Caudate nucleus (tissue), 63 donors: ENCODE measurements at places on chromosomes 5 and 9.

DNA sequence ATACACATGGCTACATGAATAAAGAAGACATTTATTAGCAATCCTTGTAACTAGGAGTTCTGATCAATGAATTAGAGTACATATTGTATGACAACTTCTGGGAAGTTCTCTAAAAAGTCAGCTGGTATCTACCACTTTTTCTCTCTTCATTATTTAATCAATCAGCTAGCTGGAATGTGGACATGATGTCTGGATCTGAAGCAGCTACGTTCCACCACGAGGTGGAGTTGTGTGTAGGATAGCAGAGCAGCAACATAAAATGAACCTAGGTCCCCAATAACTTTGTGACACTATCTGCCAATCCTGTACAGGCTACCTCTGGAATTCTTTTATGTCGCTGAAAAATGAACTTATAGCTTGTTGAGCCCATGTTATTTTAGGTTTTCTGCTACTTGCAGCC, 32.9 kb upstream of the ENTREP1 start:
- no peak for DNase-seq

- no peak for DNase-seq
These were observed 470.7 kb upstream of the GRIN3A start for GRCh38 chr9:102209176-102209575.

- peak; percentile 37 for DNase-seq
These were observed 205.8 kb upstream of the IER5L start for GRCh38 chr9:129383561-129384490.

- no peak for DNase-seq
These were observed 105.8 kb downstream of the ADAMTS2 start for GRCh38 chr5:179239256-179240135.

DNA sequence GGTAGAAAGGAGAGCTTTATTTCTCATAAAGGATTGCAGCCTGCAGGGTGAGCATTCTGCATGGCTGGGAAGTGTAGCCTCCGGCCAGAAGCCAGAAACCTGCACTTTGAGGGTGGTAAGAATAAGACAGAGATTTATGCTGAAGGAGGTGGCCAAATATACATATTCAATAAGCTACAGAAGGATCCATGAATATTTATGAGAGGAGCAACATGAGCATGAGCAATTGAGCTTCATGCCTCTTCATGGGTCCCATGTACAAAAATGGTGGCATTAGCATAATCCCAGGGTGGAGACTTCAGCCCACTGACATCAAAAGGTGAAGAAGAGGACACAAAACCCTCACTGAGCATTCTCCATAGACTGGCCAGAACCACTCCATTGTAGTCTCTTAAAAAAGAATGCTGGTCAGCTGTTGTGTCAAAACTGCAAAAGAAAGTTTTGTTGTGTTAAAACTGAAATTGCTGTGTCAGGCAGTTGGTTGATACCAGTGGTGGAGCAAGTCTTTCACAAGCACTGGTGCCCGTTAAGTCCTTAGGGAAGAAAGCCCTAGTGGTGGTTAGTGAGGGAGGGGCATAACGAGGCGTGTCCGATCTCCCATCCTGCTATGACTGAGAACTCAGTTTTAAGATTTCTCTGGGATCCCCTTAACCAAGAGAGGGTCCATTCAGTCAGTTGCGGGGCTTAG, 160.8 kb upstream of the MAP1B start:
- no peak for DNase-seq

DNA sequence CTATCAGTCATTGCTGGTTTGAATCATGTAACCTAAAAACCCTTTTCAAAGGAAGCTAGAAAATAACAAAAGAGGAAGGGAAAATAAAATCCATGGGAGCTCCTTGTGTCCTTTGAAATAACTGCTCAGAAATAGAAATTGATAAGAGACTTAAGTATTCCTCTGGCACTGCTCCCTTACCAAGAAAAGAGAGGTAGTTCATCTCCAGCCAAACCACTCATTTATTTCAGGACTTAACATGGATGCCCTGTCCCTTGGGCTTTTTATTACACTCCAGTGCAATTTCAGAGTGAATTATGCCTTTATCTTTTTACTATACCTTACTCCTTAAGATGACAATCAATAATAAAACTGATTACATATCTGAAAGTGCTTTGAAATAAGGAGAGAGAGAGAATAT, 61.0 kb downstream of the MUSK start:
- DNase-seq, result no peak

GRCh38 chr5:95712347-95712958, 18.7 kb upstream of the RHOBTB3 start:
- no peak for DNase-seq

DNA sequence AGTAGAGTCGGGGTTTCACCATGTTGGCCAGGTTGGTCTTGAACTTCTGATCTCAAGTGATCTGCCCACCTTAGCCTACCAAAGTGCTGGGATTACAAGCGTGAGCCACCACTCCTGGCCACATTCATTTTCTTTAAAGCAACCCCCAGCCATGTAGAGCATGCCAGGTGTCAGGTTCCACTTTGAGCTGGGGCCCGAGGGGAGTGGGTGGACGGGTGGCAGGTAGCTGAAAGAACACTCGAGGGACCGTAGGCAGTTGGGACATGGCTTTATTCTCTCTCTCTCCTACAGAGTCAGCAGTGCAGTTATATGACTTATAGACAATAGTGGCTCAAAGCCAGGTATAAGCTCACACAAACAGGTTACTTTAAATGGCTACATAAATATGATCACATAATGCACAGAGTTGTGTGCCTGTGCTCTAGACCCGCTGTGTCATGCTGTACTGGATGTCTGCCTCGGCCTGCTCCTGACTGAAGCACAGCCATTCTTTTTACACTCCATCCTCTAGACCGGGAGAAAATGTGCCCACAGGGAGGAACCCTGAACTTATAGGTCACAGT, 60.5 kb upstream of the FAM120A start:
- no peak for DNase-seq

GRCh38 chr5:69224520-69224919, 10.2 kb upstream of the CDK7 start:
- DNase-seq, result no peak

GRCh38 chr5:130871346-130872086, 293.5 kb downstream of the HINT1 start:
- no peak for DNase-seq

DNA sequence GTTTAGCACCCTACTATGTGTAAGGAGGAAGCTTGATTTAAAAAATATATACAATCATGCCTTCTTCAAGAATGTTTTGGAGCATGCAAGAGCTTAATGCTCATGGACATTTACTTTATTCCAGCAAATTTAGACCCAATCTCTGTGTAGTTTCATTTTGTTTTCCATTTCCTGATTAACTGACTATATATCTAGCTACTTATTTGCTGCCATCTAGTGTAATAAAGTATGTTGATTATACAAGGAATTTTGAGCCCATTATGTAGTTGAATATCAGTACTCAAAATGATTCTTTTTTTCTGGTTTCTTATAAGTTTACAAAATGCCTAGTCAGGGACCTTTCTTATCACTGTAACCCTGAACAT, 100.0 kb upstream of the CCDC152 start:
- no peak for DNase-seq

- no peak for DNase-seq
These were observed 1032.6 kb downstream of the CDH12 start for GRCh38 chr5:21820527-21820926.

GRCh38 chr5:179825655-179826182, 5.0 kb downstream of the SQSTM1 start:
- no peak for DNase-seq

- peak; percentile 45 for DNase-seq
These were observed 125.1 kb upstream of the SGCD start for GRCh38 chr5:156201788-156202403.

DNA sequence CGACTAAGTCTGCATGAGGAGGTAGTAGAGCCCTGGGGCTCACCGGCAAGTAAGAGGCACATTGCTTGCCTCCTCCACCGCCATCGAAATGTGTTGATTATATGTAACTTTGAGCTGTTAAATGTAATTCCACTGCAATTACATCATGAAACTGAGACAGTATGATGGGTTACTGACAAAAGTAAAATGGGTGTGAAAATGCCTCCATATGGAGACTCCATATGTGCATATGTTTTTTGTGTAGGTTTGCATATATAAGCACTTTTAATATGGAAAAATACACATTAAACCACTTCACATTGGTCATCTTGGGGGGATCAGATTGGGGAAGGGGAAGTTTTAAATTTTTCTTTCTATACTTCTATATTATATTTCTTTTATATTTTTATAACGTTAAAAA, 29.8 kb downstream of the NFIL3 start:
- DNase-seq, result no peak

DNA sequence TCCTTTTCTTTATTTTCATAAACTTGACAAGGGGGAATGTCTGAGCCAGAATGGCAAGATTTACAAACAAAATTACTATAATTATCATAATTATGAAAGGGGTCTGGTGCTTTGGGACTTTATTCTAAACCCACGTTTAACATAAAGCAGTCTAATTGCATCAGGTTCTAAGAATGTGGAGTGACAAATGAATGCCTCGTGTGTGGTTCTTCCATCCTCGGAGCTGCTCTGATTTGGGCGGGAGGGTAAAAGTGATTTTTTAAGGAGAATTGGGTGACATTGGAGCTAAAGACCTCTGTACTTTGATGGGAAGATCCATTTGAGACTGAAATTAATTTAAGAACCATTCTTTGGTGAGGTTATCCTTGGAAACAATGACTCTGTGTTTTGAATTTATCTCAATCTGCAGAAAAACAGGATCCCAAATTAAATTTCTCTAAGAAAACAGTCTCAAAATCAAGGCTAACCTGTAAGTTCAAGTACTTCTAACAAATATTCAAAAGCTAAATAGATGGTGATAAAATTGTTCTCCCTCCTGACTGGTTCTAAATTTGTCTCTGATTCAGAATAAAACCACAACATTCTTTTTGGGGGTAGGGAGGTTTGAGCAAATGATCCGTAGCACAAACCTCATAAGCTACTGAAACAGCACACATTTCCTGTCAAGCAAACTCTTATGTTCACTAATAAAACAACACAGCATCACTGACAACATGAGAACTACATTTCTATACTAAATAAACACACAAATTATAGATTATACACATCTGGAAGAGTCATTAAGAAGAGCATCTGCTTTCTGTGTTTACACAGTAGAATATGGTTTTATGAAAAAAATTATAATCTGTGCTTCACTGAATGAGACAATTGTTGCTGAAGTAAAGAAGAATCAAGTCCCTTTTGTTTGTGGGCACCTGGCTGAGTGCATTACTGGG, 85.5 kb downstream of the DCP2 start:
- DNase-seq, result no peak

GRCh38 chr5:160507221-160507721, 85.6 kb downstream of the PTTG1 start:
- no peak for DNase-seq

- DNase-seq, result no peak
These were observed 974 bp downstream of the CLINT1 start for GRCh38 chr5:157857816-157858526.

DNA sequence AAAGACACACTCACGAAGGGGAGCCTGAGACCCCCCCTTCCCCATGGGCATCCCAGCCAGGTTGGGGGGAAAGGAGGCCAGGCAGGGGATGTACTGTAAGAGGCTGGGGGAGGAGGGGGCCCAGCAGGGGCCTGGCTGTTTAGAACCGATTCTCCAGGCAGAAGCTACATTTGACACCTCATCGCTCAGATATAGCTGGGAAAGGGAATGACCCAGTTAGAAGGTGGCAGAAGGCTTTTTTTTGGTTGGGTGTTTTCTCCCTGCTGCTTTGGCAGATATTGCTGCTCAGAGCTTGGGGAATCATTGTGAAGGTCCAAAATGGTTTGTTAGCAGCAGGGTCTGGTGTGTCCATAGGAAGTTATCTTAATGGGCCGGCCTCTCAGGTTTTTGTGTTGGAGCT, 6.0 kb downstream of the CDX1 start:
- no peak for DNase-seq

DNA sequence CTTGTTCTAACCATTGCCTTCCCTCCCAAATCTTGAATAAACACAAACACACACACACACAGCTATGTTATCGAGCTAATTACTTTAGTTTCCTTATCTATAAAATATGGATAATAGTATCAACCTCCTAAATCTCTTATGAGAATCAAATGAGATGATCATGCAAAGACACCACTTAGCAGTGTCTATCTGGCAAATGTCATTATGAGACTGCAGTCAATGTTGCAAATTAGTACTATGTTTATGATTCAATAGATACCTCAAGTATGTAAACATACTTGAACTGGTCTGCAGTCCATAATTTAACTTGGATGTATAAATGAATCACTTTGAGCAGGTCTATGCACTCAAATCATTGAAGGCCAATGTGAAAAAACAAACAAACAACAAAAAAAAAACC, 22.2 kb upstream of the ERAP2 start:
- no peak for DNase-seq

GRCh38 chr9:7549249-7549648, 250.3 kb downstream of the DMAC1 start:
- DNase-seq, result no peak

DNA sequence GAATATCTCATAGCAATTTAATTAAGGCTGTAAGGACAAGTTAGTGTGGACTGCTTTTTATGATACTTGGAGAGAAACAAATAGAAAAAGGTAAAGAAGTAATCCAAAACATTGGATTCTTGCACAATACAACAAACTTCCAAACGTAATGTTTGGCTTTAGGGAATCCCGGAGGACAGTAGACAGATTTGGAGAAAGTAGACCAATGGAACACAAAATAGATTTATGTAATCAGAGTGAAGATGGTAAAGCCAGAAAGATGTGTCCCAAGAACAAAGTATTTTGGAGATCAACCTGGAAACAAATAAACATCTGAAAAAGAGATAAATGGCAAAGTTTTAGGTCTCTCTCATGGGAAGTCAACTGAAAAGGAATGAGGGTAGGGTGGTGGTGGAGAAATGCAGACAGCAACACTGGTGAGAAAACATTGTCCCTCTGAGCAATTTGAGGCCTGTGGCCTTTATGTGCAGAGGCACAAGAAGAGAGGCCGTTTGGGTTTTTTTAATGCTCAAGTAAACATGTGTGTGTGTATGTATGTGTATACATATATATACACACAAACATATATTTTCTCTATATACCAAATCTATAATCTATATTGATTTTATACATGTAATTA, 620.6 kb downstream of the PDE4D start:
- no peak for DNase-seq

- DNase-seq, result no peak
These were observed 175.2 kb downstream of the PAX5 start for GRCh38 chr9:36858805-36859375.

DNA sequence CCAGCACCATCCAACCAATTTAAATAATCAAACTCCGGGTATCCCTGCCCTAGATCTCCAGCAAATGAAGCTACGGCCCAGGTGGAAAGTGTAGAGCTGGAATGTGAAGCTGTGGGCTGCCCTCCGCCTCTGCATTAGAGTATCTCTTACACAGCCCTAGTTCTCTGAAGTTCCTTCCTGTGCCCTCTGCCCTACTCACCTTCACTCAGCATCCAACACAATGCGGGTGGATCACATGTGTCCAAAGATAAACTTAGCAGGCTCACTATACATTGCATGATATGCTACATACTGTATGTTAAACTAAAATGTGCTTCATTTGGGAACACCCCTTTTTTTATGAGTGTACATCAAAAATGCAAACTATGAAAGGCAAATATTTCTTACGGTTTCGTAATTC, 70.0 kb upstream of the RAD23B start:
- DNase-seq, result no peak
